Ureter (tissue), 1 donor: ENCODE measurements at places on chromosomes 2 and 18. TPM values are rescaled to one million over a fixed set of nuclear protein-coding genes. Genes with fewer than 3 reads are reported as not detected.

The SERPINB3 gene
- total RNA-seq: not detected

The DYNAP gene
- total RNA-seq: not detected

GRCh38 chr2:109444916-109445315 lies 168.8 kb downstream of the SEPTIN10 start:
- DNase-seq: no peak

- DNase-seq: no peak
Observed at GRCh38 chr2:81692566-81692965, 1388.0 kb upstream of the LRRTM1 start.

DNA sequence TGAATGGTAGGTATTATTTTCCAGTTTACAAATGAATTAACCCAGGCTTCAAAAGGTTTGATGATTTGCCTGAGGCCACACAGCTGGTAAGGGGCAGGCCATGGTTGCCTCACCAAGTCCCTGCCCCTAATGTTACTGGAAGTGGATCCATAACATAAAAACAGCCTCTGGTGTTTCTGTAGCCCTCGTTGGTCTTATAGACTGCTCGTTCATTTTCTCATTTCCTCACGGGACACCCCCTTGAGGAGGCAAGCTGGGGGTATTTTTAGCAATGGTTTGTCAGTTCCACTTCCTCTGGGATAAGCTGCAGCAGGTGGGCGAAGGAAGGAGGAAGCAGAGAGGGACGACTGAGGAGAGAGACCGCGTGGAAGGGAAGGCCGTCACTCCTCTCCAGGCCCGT lies 32.9 kb upstream of the NDUFV2 start:
- DNase-seq: no peak

GRCh38 chr2:226118471-226119429 lies 680.9 kb downstream of the IRS1 start:
- no peak for DNase-seq

GRCh38 chr2:216695401-216695821 lies at the start of gene IGFBP5:
Gene IGFBP5, minus strand, starts transcription at chr2:216695549. Its CDS starts 774 bp downstream, at chr2:216694775.
- DNase-seq: peak; percentile 91

- no peak for DNase-seq
Observed at GRCh38 chr2:215851696-215852095, 161.7 kb downstream of the MREG start.

DNA sequence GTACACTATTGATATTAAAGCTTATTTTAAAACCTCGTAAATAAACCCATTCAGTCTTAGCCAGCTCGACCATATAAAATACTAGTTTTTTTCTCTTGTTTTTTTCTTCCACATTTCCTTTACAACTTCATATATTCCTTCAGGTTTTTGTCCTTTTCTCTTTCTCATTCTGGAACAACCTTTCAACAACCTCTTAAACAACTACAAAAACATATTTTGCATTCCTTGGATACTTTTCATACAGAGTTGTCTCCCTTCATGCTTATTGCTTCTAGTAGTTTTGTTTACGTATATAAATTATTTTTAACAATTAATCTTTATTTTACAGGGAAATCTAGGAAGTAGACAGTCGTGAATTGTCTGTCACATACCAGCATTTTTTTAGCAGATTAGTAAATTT lies 41.2 kb downstream of the COMMD1 start:
- no peak for DNase-seq

DNA sequence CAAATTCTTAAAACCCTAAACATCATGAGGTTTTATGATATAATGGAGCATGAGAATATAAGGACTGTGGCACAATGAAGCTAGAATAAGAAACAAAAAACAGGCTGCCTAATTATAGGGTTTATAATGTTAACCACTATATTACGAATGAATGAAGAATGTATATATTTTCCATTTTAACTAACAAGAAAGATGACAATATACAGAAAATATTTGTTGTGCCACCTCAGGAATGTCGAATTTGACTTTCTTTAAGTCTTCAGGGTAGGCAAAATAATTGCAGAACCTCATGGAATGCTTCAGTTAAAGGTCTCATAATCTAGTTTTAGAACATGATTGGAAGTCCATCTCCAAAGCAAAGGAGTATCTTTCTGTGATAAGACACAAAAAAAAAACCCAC lies 282.9 kb upstream of the SLC8A1 start:
- DNase-seq: no peak
